Activated CD4-positive, alpha-beta T cell treated with anti-CD3 and anti-CD28 coated beads, Interleukin-10, Interleukin-2, amounts not matched to agents 100 ng/mL and 50 ng/mL, durations not matched to agents 16 hours and 8 hours (primary cell): ENCODE measurements at places on chromosomes 4 and X.

DNA sequence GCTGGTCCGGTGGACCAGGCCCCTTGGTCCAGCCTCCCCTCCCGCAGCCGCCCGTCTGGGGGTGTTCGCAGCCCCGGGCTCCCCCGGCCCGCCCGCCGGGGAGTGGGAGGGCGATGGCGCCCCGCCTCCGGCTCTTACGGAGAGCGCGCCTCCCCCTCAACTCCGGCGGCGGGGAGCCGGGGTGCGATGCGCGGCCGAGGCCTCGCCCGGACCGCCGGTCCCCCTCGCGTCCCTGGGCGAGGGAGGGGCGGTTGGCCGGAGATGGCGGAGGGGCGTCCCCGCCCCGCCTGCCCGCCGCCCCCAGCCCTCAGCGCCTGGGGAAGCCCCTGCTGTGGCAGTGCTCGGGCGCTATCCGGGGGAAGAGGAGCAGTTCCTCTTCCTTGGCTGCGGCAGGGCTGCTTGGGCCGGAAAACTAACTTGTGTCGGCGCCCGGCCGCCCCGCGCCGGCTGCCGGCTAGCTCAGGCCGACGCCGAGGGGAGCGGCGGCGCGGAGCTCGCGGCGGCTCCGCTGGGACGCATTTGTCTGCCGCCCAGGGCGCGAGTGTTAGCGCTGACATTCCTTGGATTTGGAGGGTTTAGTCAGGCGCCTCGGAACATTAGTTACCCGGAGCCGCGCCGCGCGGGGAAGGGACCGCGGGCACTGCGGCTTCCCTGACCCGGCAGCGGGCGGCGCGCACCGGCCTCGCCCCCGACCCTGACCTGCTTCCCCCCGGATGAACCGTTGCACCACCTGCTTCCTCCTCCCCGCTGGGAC lies 994 bp downstream of the GALNT7 start:
- peak; percentile 67 for DNase-seq

DNA sequence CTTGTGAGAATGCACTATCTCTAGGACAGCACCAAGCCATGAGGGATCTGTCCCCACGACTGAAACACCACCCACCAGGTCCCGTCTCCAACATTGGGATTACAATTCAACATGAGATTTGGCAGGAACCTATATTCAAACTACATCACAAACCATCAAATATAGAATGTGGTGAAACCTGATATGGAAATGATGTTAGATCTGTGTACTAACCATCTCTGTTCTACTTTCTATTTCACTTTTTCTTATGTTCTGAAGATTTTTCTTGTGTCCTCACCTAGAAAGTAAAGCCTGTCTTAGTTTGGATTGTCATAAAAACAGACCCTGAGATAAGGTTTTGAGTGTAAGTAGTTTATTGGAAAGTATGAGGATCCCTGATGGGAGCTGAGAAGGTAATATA lies 37.8 kb upstream of the TACR3 start:
- DNase-seq, result no peak

DNA sequence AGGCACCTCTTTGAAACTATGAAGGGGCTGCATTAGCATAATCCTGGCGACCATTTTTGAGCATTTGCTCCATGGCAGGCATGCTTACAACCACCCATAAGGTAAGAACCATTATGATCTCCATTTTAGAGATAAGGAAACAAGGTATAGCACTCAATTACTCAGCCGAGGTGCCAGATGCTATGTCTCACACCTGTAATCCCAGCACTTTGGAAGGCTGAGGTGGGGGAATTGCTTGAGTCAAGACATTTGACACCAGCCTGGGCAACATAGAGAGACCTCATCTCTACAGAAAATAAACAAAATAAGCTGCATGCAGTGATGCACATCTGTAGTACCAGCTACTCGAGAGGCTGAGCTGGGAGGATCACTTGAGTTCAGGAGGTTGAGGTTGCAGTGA lies 43.6 kb downstream of the TIGD4 start:
- DNase-seq, result no peak

DNA sequence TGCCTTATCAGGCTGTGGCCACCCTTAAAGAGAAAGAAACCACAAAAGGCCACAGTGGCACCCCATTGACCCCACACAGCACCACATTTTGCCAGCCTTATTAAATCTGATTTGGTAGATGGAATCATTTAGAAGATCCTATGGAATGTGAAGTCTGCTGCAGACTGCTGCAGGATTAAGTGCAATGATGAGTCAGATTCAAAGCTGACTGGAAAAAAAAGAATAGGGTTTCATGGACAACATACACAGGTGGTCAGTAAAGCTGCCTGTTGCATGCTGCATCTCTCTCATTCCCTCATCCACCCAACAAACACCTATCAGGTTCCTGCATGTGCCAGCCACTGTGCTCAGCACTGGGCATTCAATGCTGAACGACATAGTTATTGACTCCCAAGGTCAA lies 56.6 kb downstream of the CHST7 start:
- DNase-seq, result no peak

DNA sequence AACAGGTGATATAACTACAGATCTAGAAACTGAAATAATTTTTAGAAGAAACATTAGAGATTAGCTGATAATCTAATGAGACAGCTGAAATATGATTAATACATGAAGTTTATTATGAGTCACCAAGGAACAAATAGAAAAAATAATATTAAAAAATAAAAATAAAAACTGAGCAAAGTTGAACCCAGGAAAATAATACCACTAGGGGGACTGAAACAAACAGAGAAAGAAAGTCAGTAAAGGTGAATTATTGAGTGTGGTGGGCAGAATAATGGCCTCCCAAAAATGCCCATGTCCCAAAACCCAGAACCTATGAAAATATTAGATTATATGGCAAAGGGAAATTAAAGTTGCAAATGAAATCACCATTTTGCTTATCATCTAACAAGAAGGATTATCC lies 820.7 kb upstream of the INTU start:
- DNase-seq, result no peak

DNA sequence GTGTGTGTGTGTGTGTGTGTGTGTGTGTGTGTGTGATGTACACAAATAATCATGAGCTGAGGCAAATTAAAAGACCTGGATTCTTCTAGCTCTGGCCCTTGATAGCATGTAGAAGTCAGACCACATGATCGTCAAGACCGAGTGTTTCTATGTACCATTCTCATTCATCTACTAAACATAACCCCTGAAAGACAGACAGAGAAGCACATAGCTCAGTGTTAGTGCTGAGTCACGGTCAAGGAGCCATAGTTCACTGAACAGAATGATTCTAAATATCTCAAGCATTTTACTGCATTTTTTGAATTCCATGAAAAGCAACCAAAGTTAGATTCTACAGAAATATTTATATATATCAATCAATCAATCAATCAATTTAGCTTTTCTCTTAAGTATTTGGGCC lies 412.3 kb upstream of the CXorf51A start:
- DNase-seq, result no peak

- DNase-seq, result no peak
Measured at GRCh38 chr4:184807256-184807655, 18.5 kb downstream of the ACSL1 start.

DNA sequence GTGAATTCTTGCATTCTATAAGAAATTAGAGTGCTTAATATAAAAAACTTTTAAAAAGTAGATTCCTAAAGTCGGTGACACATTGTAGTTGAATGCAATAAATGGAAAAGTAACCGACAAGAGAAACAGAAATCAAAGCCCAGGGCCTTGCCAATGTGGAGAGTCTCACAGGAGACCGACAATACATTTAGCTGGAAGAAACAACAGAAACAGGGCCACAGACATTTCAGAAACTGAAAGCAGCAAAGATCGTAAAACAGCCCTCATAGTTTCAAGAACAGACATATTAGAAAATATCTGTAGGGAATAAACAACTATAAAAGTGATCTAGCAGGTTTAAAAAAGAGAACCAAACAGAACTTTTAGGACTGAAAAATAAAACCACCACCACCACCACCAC lies 49.5 kb downstream of the STAP1 start:
- DNase-seq, result no peak

DNA sequence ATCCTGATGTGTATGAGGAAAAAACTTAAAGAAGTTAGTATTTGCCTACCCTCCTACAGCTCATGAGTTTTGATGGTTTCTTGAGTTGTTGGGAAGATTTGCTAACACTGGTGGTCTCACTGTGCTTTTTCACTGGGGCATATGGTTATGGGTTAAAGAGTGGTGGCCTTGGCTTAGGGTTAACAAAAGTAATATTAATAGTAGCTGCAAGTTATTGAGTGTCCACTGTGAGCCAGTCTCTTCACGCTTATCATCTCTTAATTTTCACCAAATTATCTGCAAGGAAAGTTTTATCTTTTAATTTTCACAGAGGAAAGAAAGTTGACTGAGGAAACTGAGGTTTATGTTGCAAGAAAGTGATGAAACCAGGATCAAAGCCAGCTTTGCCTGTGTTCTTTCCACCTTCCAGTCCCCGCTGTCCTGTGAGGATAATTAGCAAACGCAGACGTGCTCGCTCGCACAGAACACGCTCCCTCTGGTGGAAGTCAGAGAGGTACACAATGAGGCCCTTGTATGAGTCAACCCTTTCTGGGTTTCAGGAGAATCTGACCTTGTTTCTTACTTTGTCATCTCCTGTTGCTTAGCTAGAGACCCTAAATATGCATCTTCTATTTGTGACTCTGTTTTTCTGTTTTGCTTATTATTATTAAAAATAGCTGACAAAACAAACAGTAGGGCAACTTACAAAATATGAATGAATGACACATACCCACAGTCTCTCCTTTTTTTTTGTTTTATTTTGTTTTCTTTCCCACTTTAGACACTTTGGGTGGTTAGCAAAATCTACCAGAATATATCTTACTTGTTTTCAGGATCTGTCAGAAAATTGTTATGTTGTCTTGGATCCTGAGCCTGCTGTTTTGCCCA lies 94.3 kb downstream of the DDIT4L start:
- peak; percentile 86 for DNase-seq

- peak; percentile 71 for DNase-seq
Measured at GRCh38 chr4:37666625-37667071, 19.5 kb downstream of the RELL1 start.

DNA sequence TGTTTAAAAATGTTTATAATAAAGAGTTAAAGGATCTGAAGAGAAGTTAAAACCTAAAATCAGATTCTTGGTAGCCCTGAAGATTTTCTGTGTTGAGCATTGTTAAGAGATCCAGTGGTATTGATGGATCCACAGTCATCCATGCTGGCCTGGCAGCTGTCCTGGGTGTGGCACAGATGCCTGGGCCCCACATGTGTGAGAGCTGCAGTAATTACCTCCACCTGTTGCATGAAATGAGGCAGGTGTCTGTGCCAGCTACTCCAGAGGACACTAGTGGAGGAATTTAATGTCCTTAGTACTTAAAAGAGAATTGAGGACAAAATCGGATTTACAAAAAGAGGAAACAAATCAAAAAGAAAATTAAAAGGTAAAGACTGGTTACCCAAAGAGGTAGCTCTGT lies 44.0 kb downstream of the MGST2 start:
- DNase-seq, result no peak
